Effector memory CD8-positive, alpha-beta T cell (primary cell): ENCODE measurements at places on chromosomes 6 and 20.

DNA sequence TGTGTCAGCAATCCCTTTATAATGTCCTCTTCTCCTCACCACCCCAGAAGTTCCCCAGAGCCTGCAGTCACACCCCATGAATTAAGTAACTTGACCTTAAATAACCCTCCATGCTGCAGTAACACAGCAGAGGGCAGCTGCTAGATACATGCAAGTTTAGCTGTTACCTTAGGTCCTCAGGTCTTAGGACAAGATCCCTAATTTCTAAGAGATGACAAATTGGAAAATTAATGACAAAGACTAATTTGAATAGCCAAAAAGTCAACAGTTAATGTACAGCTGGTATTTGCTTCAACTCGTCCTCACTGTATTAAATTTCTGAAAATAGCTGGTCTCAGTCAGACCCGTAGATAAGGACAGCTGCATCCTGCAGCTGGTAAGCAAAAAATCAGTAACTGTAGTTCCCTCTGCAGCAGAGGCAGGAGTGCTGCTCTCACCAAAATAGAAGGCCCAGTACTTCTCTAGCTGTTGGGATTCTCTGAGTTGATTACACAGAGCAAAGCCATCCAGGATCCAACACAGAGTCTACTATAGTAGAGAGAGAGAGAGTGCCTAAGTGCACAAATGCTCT, 62.4 kb downstream of the TNFRSF21 start:
- no peak for DNase-seq
- H3K4me1 ChIP-seq, result no peaks in the 10 kb centered on the region
- H3K27me3 ChIP-seq, result no peaks in the 10 kb centered on the region
- H3K27ac ChIP-seq, result no peak overlapping the region
- H3K36me3 ChIP-seq, result no peaks in the 10 kb centered on the region

DNA sequence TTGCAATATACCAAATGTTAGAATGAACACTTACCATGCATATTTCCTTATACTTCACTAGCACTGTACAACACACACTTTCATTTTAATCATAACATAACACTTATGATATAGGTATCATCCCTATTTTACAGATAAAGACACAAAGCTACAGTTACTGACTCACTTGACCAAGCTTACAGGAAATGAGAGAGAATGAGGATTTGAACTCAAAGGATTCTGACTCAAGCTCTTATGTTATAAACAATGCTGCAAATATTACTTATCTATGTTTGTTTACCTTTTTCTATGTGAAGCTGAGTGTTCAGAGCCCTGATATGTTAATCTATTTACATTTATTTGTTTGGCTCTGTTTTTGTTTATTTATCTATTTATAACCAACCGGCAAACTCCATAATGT, 245.4 kb downstream of the PTPRK start:
- no peaks in the 10 kb centered on the region for H3K36me3 ChIP-seq
- no peak for DNase-seq
- no peak overlapping the region for H3K27ac ChIP-seq
- no peak overlapping the region for H3K4me3 ChIP-seq
- H3K4me1 ChIP-seq, result no peaks in the 10 kb centered on the region

- no peak for DNase-seq
- H3K4me3 ChIP-seq, result peak overlapping the region; percentile 9
- H3K36me3 ChIP-seq, result peaks cover 8% of the 10 kb centered on the region
- H3K27me3 ChIP-seq, result no peaks in the 10 kb centered on the region
These were observed 24.1 kb downstream of the HLA-B start for GRCh38 chr6:31332637-31333602.

DNA sequence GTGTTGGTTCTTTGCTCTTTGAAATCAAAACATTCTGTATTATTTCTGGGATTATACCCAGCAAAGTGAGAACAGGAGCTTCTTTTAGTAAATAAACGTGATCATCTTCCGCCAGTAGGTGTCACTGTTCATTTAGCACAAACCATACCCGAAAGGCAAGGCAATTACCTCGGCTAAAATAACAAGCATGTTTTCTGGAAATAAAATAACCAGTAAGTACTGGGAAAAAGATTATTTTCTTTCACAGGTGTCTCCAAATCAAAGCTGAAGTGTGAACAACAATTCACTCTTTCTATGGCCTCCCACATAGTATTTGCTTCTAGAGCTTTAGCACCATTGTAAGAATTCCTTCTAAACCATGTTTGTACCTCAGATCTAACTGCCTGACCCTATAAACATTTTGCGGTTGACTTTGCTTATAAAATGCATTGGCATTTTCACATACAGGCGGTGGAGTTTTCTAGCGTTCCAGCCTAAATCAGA, 144.6 kb upstream of the AGPAT4 start:
- no peaks in the 10 kb centered on the region for H3K36me3 ChIP-seq
- H3K4me3 ChIP-seq, result no peak overlapping the region
- DNase-seq, result peak; percentile 26
- H3K27ac ChIP-seq, result no peak overlapping the region
- H3K4me1 ChIP-seq, result no peaks in the 10 kb centered on the region

DNA sequence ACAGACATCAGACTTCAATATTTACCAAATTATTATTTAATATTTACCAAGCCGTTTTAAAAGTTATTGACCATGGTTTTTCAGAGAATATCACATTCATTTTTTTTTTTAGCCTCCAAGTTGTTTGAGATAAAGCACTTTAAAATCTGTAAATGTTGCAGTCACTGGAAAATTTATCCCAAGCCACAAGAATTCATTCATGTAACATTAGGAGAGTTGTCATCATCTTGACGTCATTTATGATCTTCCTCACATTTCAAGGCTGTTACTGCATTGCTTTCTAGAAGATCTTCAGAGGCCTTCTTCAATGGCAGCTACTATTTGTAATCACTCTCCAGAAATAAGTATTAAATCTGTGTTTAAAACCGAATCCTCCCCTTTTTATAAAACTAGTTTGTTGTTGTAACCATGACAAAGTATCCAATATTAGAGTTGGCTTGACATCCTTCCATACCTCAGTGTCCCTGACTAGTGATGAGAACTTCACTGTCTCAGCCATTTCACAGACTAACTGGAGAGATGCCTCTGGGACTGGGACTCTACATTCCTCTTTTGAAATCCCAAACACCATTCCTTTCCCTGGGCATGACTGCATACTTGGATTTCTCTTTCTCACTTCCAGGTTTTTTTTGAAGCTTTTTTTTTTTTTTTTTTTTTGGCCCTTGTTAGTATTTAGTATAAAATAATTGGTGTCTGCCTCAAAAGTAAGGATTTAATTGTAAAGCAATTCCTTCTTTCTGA, 100.1 kb downstream of the ZFAND3 start:
- H3K4me1 ChIP-seq, result peaks cover 33% of the 10 kb centered on the region
- H3K36me3 ChIP-seq, result peaks cover 2% of the 10 kb centered on the region
- H3K4me3 ChIP-seq, result no peak overlapping the region
- no peak for DNase-seq

DNA sequence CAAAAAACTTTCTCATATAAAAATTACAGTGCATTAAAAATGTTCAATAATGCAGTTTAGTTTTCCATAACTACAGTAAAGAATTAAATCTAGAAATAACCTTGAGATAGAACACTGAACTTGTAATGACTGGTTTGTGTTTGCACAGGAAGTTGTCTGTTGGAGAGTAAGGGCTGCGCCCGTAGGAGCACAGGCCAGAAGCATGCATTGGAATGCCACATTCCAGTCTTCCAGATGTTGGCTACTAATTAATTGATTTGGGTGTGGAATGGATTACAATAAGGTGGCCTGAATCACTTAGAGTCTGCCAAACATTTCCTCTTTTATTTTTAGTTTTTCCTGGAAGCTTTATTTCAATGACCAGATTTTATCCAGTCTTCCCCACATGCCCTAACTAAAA, 582.6 kb upstream of the MMS22L start:
- H3K27ac ChIP-seq, result no peak overlapping the region
- no peaks in the 10 kb centered on the region for H3K36me3 ChIP-seq
- no peaks in the 10 kb centered on the region for H3K4me1 ChIP-seq
- no peak overlapping the region for H3K4me3 ChIP-seq
- H3K27me3 ChIP-seq, result no peaks in the 10 kb centered on the region

DNA sequence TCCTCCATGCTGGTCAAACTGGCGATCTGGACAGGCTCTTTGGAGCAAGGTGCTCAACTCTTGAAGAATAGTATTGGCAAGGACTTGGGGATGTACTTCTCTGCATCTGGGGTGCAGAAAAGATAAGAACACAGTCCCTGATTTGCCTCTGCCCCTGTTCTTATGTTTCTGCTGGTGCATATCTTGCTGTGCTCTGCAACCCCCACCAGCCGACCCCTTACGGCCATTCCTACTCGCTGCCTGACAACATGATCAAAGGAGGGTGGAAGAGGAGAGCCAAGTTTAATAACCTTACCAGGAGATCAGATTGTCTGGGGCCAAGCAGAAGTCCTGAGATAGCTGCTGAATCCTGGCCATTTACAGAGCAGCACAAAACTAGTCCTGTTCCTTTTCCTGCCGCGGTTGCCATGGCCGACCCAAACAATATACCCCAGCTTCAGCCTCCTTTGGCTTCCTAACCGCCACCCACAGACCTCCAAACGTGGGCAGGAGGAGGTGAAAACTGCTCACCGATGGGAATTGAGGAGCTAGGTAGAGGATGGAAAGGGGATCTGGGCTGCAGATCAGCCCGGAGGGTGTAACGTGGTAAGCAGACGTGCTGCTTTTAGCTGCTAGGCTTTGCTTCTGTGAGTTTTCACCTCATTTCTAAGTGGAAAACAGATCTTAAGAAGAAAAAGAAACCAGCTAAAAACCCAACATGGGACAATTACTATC, 60.9 kb downstream of the ATXN1 start:
- peaks cover 28% of the 10 kb centered on the region for H3K36me3 ChIP-seq
- peak overlapping the region; percentile 87 for H3K4me3 ChIP-seq
- no peaks in the 10 kb centered on the region for H3K27me3 ChIP-seq
- H3K27ac ChIP-seq, result peak overlapping the region; percentile 96

DNA sequence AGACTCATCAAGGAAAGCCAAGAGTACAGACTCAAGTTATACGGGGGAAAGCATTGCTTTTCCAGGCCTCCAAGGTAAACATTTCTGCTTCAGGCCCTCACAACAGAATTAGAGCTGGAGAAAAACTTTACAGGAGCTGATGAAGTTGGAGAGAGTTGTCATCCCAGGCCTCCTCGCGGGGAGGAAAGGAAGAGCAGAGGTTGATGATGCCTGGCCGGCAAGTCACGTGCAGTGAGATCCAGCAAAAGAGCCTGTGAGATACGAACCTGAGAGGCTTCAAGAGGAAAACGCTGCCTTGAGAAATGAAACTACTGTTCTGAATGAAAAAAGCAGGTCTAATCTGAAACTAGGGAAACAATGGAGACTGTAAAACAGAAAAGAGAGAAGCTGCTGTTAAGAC, 122.9 kb downstream of the FAM120B start:
- H3K4me1 ChIP-seq, result no peaks in the 10 kb centered on the region
- no peak for DNase-seq
- H3K27me3 ChIP-seq, result peaks cover 53% of the 10 kb centered on the region
- no peak overlapping the region for H3K27ac ChIP-seq

DNA sequence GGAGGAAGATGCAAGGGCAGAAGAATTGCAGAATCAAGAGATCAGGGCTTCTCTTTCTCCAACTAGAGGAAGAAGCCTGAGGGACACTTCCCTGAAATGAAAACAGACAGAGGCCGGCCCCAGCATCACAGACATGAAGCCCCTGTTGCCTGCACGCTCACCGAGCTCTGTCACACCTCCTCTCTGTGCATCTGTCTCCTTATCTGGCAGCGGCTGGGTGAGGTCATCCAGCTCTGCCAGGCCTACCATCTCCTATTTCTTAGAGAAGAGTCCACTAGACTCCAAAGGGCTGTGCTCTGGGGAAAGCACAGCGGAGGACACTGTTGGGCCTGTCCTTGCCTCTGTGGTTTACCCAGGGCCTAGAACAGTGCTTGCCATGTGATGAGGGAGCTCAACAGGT, 71.9 kb upstream of the MLN start:
- H3K27me3 ChIP-seq, result peaks cover 87% of the 10 kb centered on the region
- no peak overlapping the region for H3K27ac ChIP-seq
- H3K36me3 ChIP-seq, result no peaks in the 10 kb centered on the region
- peaks cover 10% of the 10 kb centered on the region for H3K4me1 ChIP-seq

GRCh38 chr6:32114796-32115195, 5.7 kb upstream of the TNXB start:
- H3K36me3 ChIP-seq, result peaks cover 43% of the 10 kb centered on the region
- H3K4me3 ChIP-seq, result no peak overlapping the region

DNA sequence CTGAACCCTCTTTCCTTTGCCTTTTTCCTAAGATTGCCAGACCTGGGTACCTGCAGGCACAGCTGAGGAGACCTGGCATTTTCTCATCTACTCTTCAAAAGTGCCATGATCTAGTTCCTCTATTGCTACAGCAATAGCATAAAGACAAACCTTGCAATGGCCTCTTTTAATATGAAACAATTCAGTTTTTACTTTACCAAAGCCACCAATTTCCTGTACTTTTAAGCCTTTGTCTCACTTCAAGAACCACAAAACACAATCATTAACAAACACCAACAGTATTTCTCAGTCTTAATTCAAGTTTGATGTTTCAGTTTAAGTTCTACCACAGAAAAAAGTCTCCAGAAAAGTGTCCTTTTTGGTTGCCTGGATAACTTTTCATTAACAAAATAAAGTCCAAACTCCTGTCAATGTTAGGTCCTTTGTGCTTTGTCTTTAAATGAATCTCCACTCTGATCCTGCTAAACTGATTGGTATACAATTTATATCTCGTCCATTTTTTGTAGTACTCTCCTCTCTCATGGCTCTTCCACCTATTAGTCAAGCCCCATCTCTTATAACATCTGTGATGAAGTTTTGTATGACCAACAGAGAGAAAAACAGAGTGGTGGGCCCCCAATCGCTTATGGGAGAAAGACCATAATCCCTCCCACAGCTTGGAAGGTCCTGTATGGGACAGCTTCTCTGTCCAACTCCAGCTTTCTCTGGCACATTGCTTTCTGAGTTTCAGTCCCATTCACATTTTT, 50.5 kb upstream of the THEMIS start:
- H3K27ac ChIP-seq, result peak overlapping the region; percentile 62
- H3K4me3 ChIP-seq, result peak overlapping the region; percentile 83
- H3K4me1 ChIP-seq, result peaks cover 46% of the 10 kb centered on the region
- H3K27me3 ChIP-seq, result no peaks in the 10 kb centered on the region
- no peak for DNase-seq

DNA sequence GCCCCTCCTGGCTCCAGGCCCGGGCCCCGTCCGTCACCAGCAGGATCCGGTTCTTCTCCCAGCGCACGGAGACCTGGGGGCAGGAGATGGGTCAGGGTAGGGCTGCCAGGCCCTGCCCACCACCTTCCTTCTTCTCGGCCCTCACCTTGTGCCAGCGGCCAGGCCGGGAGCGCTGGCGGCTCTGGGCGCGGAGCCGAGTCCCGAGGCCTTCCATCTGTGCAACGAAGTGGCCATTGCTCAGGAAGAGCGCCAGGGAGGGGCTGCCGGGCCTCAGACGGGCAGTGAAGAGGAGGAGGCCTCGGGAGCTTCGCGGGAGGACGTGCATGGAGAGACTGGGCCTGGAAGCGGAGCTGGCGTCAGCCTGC, 7.9 kb downstream of the ADRM1 start:
- no peak overlapping the region for H3K4me3 ChIP-seq
- H3K36me3 ChIP-seq, result peaks cover 19% of the 10 kb centered on the region
- no peak overlapping the region for H3K27ac ChIP-seq

- DNase-seq, result no peak
- H3K4me3 ChIP-seq, result peak overlapping the region; percentile 76
- peak overlapping the region; percentile 97 for H3K27ac ChIP-seq
- H3K4me1 ChIP-seq, result peaks cover 45% of the 10 kb centered on the region
- peaks cover 37% of the 10 kb centered on the region for H3K36me3 ChIP-seq
These were observed 987 bp downstream of the TMEM181 start for GRCh38 chr6:158560836-158561320.

GRCh38 chr6:55694148-55694547, 115.2 kb upstream of the HMGCLL1 start:
- no peaks in the 10 kb centered on the region for H3K36me3 ChIP-seq
- H3K4me3 ChIP-seq, result no peak overlapping the region
- H3K4me1 ChIP-seq, result no peaks in the 10 kb centered on the region
- H3K27ac ChIP-seq, result no peak overlapping the region
- DNase-seq, result no peak
